ENCODE measurements at places on chromosomes 5 and 9.

DNA sequence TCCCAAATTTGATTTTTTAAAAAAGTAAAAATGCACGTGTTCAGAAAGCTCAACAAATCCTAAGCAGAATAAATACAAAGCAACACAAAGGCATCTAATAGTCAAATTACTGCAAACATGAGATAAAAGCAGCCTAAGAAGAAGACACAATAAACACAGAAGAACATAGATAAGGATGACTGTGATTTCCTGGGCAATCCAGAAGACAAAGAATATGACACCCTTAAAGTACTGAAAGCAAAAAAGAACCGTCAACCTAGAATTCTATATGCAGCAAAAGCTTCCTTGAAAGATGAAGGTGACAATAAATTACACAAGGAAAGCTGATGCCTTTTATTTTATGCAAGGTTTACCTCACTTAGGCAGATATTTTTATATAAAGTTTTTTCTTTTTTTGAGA, 58.2 kb downstream of the NACC2 start:
- DNase-seq: no peak

DNA sequence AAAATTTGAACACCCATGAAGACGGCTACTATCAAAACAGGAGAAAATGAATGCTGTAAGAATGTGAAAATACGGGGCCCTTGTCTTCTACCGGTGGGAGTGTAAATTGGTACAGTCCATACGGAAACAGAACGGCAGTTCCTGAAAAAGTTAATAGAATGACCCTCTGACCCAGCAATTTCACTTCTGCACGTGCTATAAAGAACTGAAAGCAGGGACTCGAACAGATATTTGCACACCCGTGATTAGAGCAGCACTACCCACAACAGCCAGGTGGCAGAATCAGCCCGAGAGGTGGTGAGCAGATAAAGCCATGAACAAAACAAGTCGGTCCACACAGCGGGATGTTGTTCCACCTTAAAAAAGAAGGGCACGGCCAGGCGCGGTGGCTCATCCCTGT, 22.6 kb upstream of the SLC12A7 start:
- DNase-seq: no peak

DNA sequence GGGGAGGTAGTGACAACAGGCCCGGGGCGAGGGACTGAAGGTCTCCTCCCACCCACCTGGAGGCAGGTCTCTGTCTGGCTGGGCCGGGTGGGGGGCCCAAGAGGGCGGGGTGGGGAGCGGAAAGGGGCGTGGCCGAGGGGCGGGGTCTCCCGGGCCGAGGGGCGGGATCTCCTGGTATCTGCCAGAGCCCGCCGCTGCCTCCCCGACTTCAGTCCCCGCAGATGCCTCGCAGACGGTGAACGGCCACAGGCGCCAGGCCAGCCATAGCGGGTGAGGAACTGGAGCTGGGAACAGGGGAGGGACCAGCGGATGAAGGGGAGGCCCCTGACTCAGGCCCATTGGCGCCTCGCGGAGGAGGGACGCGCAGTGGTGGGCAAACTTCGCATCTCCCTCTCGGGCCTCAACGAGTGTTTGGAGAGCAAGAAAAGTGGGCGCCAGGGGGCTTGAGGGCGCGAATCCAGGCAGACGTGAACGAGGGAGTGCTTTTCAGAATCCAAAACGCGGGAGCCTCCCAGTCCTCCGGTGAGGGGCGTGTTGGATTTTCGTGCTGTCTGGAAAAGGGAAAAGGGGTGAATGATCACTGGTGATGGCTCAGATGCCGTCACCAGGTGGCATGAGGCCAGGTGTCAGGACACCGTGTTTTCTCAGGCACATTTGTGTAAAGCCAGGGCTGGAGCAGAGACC, at the start of gene ADGRD2:
ADGRD2 (plus strand) TSS at position 211 of the 684 bp plus-strand sequence. CDS start 1,216 bp downstream, outside the sequence.
- DNase-seq: no peak

DNA sequence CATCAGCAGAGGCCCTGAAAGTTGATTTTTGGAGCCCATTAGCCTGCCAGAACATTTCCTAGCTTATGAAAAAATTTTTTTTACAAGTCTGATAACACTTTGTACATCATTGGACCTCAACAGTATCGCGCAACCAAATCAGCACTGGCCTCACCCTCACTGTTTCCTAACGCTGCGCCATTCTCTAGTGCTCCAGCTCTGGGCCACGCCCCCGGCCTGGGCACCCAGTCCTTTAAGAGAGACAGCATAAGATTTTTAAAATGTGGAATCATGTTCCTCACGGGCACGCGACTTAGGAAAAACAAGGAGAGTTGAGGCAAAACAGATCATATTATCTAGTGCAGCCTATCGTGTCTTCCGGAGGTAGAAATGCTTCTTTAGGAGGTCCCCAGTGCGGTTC, 114.5 kb downstream of the BOD1 start:
- DNase-seq: no peak

All from myocyte (in vitro differentiated cells).